H9 (cell line): ENCODE measurements at places on chromosomes 2 and 18.

DNA sequence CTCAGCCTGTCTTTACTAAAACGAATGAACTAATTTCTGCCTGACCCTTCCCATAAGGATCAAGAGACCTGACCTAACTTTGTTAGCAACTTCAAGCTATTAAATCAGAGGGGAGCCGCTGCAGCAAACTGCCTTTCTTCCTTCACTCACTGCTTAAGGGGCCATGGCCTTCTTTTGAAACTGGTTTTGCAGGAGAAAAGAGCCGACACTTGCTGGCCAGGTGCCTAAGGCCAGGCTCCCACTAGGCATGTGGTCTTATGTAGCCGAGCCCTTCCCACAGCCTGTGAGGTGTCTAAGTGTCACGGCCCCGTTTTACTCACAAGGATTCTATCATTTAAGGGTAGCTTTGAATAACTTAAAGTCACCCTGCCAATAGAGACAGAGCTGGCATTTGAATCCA is 130.8 kb downstream of the ZNF236 start:
- DNase-seq: no peak

DNA sequence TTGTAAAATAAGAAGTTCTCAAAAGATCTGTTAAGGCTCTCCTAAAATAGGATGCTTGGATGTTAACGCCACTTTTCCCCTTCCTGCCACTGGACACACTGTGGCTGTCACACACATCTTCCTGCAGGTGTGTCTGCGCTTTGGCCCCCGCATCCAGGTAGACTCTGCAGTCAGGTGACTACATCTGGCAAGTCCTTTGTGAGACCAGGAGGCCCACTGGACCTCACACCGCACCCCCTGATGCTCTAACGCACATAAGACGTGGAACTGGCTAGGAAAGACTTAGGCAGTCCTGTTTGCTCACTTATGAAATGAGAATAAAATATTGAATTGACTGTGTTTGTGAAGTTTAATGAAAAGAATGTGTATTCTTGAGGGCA is 67.6 kb upstream of the PXDN start:
- no peak for DNase-seq

DNA sequence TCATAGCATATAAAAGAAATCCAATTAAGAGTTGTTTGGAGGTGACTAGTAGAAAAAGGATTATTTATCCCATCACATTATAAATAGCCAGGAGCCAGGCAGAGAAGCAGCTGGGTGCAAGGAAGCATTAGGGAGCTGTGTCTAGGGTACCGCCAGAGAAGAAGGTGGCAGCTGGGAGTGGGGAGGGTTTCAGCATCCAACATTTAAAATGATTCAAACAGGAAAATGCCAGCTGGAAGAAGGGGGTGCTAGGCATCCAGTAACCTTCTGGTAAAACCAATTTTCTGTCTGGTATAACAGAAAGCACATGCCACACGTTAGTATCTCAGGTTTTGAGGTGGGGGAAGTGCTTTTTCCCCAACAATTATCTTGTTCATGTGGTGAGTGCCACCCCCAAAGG is 452.4 kb downstream of the ZEB2 start:
- no peak for DNase-seq

- no peak for DNase-seq
Measured at GRCh38 chr2:18440141-18440661, 120.3 kb downstream of the RDH14 start.
